ENCODE measurements at places on chromosomes 1 and 21. TPM values are rescaled to one million over a fixed set of nuclear protein-coding genes. Genes with fewer than 3 reads are reported as not detected.

OR2T1 gene
- total RNA-seq: not detected

PROK1 gene
- not detected for total RNA-seq

PLD5 gene
- 2.1 TPM for total RNA-seq

CIART gene
- 0.95 TPM for total RNA-seq

PEAR1 gene
- 12.1 TPM for total RNA-seq

CCDC17 gene
- 0.19 TPM for total RNA-seq

SERBP1 gene
- 324 TPM for total RNA-seq

Measured in A549 treated with ZK216348 at 1 μM for 4 hours (cell line).